ENCODE measurements at places on chromosomes 16 and 17.

DNA sequence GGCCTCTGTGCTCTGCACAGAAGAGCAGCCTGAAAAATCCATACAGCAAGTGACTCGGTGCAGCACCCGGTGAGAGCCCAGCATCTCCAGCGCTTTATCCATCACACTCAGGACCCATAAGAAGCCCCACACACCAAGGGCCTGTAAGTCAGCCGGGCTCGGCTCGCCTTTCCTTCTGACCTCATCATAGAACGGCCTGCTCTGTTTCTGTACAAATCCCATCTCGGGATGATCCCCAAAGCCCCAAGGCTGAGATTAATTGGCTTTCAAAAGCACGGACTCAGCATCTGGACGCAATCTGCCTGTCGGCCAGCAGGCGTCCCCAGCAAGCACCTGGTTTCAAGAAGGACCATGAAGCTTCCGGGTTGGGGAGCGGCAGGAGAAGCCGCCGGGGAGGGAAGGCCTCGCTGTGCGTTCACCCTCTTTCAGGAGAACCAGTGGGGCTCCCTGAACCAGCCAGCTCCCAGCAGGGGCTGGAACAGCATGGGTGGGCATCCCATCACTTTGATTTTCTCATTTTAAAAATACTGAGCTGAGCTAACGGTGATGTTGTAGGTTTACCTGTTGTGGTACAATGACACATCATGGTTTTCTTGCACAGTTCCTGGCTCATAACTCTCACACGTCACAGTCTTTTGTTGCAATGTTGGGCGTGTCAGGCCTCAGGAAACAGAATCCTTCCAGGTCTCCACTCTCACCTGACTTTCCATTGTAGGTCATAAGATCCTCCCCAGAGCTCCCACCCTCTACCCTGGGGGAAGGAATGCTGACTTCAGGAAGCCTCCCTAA lies 6.7 kb downstream of the CCDC57 start:
- peak; percentile 55 for DNase-seq

GRCh38 chr17:28145348-28145747 lies 102.9 kb downstream of the NLK start:
- no peak for DNase-seq

GRCh38 chr17:36501351-36501750 lies 14.9 kb downstream of the ZNHIT3 start:
- no peak for DNase-seq

- DNase-seq, result no peak
Observed at GRCh38 chr17:76268015-76268749, 3.0 kb downstream of the UBALD2 start.

DNA sequence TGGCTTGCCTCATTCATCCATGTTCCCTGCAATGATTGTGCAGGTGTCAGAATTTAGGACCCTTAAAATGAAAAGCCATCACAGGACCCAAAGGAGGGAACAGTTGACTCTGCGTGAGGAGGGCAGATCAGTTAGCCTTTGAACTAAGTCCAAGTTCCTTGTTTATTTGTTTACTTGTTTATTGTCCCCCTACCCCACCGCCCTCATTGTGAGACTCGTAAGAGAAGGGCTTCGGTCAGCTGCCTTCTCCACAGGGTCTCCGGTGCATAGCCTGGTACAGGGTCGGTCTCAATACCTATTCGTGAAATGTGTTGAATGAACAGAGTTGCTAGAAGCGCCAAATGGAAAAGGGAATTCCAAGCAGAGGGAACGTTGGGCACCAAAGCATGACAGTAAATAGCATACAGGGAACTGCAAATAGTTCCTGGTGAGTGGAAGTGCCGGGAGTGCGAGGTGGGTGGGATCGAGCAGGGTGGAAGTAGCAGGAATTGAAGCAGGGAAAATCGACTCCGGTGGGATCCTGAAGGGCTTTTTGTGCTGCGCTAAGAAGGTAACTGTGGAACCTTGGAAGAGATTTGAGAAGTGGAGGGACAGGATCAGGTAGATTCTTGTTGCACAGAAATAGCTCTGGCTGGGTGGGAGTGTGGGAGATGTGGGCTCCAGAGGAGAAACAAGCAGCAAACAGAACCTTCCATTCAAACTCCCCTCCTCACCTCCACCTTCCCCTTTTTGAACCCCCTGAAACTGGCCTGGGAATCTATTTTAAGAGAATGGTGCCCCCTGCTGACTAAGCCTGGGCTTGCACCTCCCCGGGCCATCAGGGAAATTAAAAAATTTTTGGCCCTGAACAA lies 12.7 kb downstream of the SLC35B1 start:
- DNase-seq, result no peak

- no peak for DNase-seq
Observed at GRCh38 chr16:54289945-54290832, 3.6 kb upstream of the IRX3 start.

GRCh38 chr16:66275775-66276428 lies 90.6 kb upstream of the CDH5 start:
- DNase-seq, result no peak

DNA sequence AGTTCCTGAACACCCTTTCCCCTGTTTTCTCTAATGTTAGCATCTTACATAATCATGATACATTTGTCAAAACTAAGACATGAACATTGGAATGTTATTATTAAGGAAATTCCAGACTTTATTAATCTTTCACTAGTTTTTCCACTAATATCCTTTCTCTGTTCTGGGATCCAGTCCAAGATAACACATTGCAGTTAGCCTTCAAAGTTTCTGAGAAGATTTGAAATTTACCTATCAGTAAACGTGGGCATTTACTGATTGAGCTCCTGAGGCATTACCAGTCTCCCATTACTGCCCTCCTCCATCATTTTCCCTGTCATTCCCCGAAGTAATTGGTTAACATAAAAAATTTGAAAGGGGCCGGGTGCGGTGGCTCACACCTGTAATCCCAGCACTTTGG lies 5.7 kb upstream of the CD300LG start:
- DNase-seq, result no peak

All from NCI-H1436 treated with DMSO at 0.1 percent for 48 hours (cell line).